ENCODE measurements at places on chromosomes 2 and 18.

- no peak for DNase-seq
These were observed 635.0 kb upstream of the FANCL start for GRCh38 chr2:58876126-58876525.

DNA sequence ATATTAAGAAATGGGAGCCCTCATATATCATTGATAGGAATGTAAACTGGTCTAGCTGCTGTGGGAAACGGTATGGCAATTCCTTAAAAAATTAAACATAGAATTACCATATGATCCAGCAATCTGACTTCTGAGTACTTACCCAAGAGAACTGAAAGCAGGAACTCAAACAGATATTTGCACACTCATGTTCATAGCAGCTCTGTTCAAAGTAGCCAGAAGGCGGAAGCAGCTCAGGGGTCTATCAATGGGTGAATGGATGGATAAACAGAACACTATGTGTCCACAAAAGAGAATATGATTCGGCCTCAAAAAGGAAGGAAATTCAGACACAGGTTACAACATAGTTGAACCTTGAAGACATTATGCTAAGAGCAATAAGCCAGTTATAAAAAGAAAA, 135.7 kb upstream of the NDUFV2 start:
- no peak for DNase-seq

DNA sequence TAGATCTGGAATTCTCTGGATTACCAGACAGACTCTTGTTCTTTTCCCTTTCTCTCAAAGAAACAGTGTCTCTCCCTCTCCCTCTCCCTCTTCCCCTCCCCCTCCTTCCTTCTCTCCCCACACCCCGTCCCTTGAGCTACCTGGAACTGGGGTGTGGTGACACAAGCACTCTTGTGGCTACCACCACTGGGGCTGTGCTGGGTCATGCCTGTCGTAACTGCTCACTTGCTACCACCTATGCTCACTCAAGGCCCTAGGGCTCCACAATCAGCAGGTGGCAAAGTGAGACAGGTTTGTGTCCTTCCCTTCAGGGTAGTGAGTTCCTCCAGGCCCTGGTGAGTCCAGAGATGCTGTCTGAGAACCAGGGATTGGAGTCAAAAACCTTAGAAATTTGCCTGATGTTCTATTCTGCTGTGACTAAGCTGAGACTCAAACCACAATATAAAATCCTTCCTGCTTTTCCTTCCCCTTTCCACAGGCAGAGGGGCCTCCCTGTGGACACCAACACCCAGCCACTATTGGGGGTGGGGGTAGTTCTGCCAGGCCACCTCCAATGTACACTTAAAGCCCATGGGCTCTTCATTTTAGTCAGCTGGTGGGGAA, 70.8 kb downstream of the OXER1 start:
- DNase-seq = no peak

DNA sequence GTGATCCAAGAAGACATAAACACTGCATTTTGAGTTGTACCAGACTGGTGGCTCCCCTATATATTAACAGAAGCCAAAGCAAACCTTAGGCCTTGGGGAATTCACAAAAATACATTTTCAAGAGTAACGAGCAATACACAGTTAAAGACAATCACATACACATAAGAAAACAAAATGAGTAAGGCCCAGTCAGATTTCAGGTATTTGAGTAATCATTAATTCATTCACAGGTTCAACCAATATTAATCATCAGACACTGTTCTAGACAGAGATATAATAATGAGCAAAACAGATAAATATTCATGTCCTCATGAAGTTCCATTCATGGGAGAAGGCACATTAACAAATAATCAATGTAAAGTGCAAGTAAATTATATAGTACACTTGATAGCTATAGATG, 9.6 kb downstream of the STPG4 start:
- DNase-seq = no peak

DNA sequence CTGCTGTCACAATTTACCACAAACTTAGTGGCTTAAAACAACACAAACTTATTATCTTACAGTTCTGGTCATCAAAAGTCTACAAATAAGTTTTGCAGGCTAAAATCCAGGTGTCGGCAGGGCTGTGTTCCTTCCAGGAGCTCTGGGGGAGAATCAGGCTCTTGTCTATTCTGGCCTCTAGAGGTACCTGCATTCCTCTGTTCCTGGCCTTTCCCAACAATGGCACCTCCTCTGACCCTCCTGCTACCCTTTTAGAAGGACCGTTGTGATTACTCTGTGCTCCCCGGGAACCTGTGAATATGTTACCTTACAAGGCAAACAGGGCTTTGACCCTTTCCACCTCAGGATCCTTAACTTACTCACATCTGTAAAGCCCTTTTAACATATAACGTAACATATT, 98.5 kb downstream of the MRPS9 start:
- no peak for DNase-seq

- DNase-seq = no peak
These were observed 90.5 kb downstream of the PMS1 start for GRCh38 chr2:189874586-189875320.

GRCh38 chr2:215848698-215849097, 164.7 kb downstream of the MREG start:
- no peak for DNase-seq

- no peak for DNase-seq
These were observed 1955.6 kb upstream of the CELF4 start for GRCh38 chr18:39521164-39521563.

- DNase-seq = peak; percentile 13
These were observed 21.0 kb downstream of the SEMA4F start for GRCh38 chr2:74675090-74675489.

GRCh38 chr18:3726238-3726951, 276.4 kb downstream of the TGIF1 start:
- DNase-seq = no peak

Data from endothelial cell (in vitro differentiated cells).